ENCODE measurements at places on chromosomes 11 and 22.

DNA sequence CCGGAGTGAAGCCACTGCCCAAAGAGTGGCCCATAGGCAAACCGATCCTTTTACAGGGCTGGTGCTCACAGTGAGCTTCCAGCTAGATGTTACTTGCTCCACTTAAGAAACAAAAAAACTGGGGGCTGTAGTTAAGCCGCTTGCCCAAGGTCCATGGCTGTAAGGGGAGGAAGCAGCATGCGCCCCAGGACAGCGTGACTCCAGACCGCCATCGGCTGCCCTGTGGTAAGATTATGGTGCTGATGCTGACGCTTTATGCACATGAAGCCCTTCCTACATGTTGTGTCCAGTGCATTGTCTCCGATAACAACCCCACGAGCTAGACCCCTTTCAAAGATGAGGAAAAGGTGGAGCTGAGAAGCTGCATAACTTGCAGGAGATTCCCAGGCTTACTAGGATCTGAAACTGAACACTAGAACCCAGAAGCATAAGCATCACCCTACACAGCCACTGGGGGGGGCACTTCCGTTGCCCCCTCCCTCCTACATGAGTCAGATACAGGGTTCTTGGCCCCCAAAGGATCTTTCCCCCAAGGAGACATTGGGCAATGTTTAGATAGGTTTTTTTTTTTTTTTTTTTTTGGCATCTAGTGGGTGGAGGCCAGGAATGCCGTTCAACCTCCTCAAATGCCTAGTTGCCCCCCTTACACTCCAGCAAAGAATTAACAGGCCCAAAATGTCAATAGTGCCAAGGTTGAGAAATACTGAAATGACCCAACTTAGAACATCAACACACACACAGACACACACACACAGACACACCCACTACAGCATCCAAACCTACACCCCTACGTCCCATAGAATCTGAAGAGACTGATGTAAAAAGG is 53.9 kb downstream of the MN1 start:
- no peak for DNase-seq

- DNase-seq = no peak
These were observed 20.6 kb downstream of the ELFN2 start for GRCh38 chr22:37406441-37407235.

DNA sequence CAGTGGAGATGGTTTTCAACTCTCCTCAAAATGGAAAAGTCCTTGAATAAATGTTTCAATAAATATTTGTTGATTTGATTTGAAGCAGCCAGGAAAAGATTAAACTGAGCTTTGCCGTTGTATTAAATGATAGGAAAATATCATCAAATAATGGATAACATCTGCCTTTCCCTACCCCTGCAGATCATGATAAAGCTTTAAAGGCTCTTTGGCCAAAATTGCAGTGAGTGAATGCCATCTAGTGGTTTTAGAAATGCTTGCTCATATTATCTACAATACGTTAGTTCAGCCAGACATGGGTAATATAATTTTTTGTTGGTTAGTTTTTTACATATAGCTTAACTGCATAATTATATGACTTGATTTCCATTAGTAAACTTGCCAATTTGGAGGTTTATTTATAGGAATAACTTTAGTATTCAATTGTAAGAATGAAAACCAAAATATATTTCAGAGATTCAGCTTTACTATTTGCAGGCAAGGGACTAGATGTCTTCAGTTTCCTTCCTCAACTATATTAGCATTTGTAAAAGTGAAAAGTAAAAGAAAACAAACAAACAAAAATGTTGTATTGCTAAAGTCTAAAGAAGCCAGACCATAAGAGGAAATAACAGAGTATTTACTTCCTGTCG is 159.2 kb downstream of the MSANTD4 start:
- DNase-seq = no peak

DNA sequence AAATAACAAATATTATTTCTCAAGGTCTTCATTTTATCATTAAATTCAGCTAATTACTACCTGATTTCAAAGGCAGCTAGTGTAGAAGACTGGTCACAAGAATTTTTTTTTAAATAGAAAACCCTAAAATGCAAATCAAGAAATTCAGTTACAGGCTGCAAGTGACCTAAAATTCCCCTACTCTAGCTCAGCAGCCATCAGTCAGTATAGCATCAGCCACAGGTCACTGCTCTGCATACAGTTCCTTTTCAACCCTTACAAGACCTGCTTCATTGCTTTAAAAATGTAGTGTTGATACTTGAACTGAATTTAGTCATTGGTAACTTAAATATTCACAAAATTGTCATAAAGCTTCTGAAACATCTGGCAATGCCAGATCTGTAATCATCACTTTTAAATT is 9.5 kb upstream of the B3GNT6 start:
- DNase-seq = no peak
